ENCODE measurements at places on chromosomes 1 and 21. TPM values are rescaled to one million over a fixed set of nuclear protein-coding genes. Genes with fewer than 3 reads are reported as not detected.

DNA sequence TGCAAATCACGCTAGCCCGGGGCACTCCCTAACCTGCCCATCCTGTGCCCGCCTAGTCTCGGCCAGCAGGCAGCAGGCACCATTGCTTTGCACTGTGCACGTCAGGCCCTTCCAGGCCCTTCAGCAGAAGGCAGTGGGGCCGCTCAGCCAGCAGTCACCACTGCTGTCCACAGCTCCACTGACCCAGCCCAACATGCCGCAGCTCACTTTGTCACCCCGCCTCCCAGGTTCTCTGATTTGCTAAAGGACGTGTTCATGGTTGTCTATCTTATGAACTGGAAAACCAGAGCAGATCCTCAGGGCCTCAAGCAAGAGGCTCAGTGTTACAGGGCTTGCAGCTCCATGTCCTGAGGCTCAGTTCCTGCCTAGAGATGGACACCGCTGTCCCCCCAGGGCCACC, 14.2 kb upstream of the SPOCD1 start:
- no peak overlapping the region for H3K4me3 ChIP-seq
- peaks cover 25% of the 10 kb centered on the region for H3K4me1 ChIP-seq
- no peaks in the 10 kb centered on the region for H3K36me3 ChIP-seq
- DNase-seq: no peak
- no peaks in the 10 kb centered on the region for H3K27me3 ChIP-seq
- H3K27ac ChIP-seq: no peak overlapping the region

GRCh38 chr1:186518395-186518794, 57.5 kb upstream of the PDC start:
- peaks cover 2% of the 10 kb centered on the region for H3K36me3 ChIP-seq
- no peak overlapping the region for H3K27ac ChIP-seq
- H3K27me3 ChIP-seq: no peaks in the 10 kb centered on the region
- no peak for DNase-seq
- H3K4me1 ChIP-seq: peaks cover 3% of the 10 kb centered on the region

GRCh38 chr1:68339505-68339904, 107.2 kb upstream of the WLS start:
- no peak for DNase-seq
- no peaks in the 10 kb centered on the region for H3K4me1 ChIP-seq
- no peak overlapping the region for H3K27ac ChIP-seq
- no peaks in the 10 kb centered on the region for H3K27me3 ChIP-seq
- H3K36me3 ChIP-seq: no peaks in the 10 kb centered on the region
- H3K4me3 ChIP-seq: no peak overlapping the region

GRCh38 chr1:36934061-36934460, 100.3 kb downstream of the GRIK3 start:
- no peaks in the 10 kb centered on the region for H3K4me1 ChIP-seq
- H3K27me3 ChIP-seq: peaks cover 11% of the 10 kb centered on the region
- H3K4me3 ChIP-seq: no peak overlapping the region
- DNase-seq: no peak

Gene TGFB2
- total RNA-seq: not detected

Gene OR2L13
- total RNA-seq: not detected

Gene RHEX
- total RNA-seq: not detected

Gene S100A9
- 1.7 TPM for total RNA-seq

Gene ATP6V1G3
- not detected for total RNA-seq

Measured in activated naive CD4-positive, alpha-beta T cell treated with anti-CD3 and anti-CD28 coated beads for 36 hours (primary cell).